KBM-7 (cell line): ENCODE measurements at places on chromosomes 1 and 21.

GRCh38 chr21:42593007-42593814 lies 60.2 kb upstream of the PDE9A start:
- peak; percentile 61 for DNase-seq

DNA sequence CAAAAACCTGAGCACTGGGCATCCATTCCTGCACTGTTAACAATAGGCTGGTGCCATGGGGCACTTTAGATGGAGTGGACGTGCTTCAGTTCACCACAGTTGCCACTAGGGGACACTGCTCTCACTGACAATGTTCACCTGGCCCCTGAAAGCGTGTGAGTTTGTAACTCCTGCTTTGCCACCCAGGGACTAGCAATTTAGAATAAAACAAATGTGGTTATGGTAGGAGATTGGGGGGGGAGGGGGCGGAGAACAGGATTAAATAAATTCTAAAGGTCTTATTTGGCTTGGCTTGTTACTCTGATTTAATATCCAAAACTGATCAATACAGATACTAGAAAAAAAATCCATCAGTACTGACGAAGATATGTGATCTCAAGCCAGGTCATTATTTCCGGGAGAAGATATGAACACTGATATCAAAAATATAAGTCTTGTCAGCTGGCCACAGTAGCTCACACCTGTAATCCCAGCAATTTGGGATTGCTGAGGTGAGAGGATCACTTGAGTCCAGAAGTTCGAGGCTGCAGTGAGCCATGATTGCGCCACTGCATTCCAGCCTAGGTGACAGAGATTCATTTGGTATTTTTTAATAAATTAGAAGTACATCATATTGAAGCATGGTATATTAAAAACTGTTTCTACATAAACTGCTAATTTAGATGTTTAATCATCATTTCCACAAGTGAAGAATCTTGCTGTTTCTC lies 23.2 kb downstream of the INTS7 start:
- peak; percentile 76 for DNase-seq

GRCh38 chr1:53162621-53163020 lies 20.2 kb upstream of the SLC1A7 start:
- DNase-seq: no peak

GRCh38 chr1:109791495-109792043 lies 27.8 kb upstream of the EPS8L3 start:
- no peak for DNase-seq

DNA sequence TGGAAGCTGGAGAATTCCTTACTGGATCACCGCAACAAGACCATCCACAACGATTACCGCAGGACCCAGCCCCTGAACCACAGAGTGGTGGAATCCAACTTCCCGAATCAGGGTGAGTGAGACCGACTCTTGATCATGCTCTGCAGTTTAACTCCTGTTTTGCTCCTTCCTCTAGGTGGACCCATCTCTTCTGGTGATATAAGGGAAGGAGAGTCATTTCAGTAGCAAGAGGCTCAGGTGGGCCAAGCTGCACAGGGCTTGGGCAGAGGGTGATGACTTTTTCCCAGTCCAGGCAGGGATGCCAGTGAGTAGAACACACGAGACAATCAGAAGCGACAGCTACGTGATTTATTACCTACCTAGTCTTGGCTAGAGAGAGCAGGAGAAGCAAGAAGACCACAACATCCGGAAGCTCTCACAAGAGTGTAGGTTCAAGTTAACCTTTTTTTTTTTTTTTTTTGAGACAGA lies 25.2 kb downstream of the CA6 start:
- peak; percentile 86 for DNase-seq

GRCh38 chr1:85363521-85363920 lies 87.1 kb upstream of the BCL10 start:
- no peak for DNase-seq

DNA sequence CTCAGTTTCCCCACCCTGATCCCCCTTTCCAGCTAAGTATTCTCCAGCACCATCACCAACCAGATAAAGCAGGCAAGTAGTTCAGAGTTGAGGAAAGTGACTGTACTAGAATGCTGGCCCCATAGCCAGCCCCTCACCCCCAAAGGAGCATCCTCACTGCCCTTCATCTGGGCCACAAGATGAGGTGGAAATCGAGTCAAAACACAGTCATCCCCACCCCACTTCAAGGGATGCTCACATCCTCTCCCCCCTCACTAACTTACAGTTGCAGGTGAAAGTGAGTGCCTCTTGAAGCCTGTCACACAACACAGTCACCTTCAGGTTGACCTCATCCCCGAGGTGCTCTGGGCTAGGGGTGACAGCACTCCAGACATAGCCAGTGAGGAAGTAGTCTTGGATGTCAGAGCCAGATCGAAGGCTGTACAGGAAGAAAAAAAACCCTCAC lies 30.4 kb downstream of the PIK3C2B start:
- no peak for DNase-seq

- DNase-seq: no peak
Observed at GRCh38 chr1:206736878-206737728, 33.5 kb upstream of the IL19 start.

DNA sequence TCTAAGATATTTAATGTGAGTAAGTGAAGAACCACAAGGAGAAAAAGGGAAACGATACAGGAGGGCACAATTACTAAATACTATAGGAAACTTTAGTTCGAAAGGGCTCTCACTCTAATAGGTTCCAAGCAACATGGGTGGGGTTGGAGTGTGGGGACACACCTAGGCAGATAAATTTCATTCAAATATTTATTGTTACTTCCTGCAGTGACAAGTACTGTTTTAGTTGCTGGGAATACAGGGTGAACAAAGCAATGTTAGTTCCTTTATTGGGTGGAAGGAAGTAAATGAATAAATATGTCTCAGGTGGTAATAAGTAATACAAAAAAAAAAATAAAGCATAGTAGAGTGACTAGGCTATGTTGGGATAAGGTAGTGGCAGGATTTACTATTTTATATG lies 73.2 kb upstream of the B3GALT2 start:
- DNase-seq: no peak

- DNase-seq: no peak
Observed at GRCh38 chr1:18351735-18352134, 129.0 kb upstream of the KLHDC7A start.

GRCh38 chr21:43318841-43319781 lies 107.8 kb downstream of the SIK1 start:
- no peak for DNase-seq

DNA sequence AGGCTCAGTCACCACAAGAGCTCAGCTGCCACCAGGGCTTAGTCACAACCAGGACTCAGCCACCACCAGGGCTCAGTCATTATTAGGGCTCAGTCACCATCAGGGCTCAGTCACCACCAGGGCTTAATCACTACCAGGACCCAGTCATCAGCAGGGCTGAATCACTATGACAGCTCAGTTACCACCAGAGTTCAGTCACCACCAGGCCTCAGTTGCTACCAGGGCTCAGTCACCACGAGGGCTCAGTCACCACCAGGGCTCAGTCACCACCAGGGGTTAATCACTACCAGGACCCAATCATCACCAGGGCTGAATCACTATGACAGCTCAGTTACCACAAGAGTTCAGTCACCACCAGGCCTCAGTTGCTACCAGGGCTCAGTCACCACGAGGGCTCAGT lies 196.2 kb downstream of the NPHP4 start:
- no peak for DNase-seq

DNA sequence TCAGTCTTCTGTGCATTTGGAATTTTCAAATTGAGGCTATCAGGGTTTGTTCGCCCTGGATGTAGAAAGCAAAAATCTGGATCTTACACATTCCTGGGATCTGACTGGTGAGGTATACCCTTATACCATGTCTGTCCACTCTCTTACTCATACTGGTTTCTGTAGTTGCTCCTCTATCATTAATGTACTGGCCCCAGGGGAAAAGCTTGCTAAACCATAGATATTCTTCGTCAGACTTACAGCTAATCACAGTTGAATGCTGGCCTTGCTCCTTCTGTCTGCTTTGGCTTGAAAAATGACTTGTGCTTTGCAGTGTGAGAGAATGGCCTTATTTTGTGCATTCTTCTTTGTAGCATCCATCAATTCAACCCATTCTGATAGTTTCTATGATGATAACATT lies 30.5 kb downstream of the TBCE start:
- DNase-seq: no peak

GRCh38 chr1:156090138-156090839 lies 8.0 kb upstream of the MEX3A start:
- DNase-seq: peak; percentile 45

GRCh38 chr1:94590203-94591137 lies 48.9 kb upstream of the F3 start:
- DNase-seq: no peak

GRCh38 chr1:76764638-76765454 lies 102.4 kb upstream of the ST6GALNAC5 start:
- DNase-seq: no peak

- no peak for DNase-seq
Observed at GRCh38 chr1:93301131-93301530, 44.6 kb upstream of the DR1 start.

GRCh38 chr1:40664167-40664537 lies 1.3 kb downstream of the RIMS3 start:
- no peak for DNase-seq

GRCh38 chr1:228416217-228416933 lies at the start of gene TRIM17:
TSS of gene TRIM17 (minus strand) at chr1:228416861. CDS start at chr1:228415072, 1,789 bp downstream.
- DNase-seq: no peak

DNA sequence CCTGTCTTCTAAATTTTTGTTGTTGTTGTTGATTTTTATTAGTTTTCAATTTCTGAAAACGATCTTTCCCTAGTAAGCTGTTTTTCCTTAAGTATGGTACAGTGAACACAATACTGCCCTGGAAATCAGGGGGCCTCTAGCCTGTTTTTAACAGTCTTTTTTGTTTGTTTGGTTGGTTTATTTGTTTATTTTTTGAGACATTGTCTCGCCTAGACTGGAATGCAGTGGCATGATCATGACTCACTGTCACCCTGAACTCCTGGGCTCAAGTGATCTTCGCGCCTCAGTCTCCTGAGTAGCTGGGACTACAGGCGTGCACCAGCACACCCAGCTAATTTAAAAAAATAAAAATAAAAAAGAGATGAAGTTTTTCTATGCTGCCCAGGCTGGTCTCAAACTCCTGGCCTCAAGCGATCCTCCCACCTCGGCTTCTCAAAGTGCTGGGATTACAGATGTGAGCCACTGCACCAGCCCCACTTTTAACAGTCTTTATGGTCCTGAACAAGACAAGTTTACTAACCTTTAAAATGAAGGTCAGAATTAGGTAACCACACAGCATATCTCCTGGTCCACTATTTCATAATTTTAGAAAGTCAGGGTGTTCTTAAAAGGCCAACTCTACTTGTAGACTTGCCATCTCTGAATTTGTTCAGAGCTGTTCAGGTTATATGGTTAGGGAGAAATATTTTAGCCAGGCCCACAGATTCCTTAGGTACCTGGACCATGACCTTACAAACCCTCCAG lies 35.4 kb downstream of the TBCE start:
- DNase-seq: no peak

- DNase-seq: no peak
Observed at GRCh38 chr1:19044975-19045831, 88.7 kb upstream of the IFFO2 start.

DNA sequence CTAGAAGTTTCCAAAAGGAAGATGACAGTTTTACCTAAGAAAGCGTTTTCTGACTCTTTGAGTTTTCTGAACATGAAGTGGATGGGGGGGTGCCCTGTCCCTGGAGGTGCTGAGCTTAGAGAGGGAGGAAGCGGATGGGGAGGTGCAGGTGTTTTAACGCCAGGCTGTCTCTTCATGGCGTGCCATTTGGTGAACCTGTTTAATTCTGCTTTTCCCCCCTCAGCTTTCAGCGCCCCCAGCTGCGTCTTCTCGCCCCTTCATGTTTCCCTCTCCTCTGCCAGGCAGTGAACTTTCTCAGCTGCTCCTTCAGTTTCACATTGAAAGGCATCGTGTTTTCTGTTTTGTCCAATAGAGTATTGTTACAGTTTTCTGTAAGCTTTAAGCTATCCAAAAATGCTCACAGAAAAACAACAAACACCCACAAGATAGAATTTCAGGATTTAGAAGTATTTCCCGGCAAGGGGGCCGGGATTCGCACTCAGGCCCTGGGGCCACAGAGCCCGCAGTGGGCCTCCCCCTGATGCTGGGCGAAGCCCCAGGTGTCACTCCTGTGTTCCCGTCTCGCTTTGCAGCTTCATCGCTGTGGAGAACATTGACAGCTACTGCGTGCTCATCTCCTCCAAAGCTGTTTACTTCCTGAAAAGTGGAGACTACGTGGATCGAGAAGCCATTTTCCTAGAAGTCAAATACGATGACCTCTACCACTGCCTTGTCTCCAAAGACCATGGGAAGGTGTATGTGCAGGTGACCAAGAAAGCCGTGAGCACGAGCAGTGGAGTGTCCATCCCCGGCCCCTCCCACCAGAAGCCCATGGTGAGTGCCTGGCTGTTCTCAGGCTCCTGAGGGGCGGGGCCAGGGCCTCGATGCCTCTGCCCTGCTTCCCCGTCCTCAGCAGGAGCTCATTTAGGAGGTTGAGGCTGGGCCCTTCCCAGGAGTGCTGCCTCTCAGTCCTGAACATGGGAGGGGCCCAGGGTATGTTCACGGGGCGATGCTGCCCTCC lies 111.4 kb downstream of the DHRS3 start:
- DNase-seq: no peak

- DNase-seq: no peak
Observed at GRCh38 chr1:25500694-25501093, 42.7 kb upstream of the LDLRAP1 start.

DNA sequence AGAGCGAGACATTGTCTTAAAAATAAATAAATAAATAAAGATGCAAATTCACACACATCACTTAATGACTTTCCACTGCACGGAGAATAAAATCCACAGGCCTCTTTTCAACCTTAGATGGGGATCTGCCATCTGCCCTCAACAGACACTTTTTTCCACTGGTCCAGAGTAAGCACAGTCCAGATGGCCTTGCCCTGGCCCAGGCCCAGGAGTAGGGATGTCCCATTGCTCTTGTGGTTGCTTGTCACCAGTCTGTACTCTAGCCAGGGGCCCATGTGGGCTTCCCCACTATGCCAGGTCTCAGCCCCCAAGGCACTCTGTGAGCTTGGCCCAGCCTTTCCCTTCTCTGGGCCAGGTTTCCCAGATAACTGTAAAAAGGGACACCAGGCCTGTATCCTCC lies 17.4 kb downstream of the PLOD1 start:
- no peak for DNase-seq

- DNase-seq: peak; percentile 65
Observed at GRCh38 chr1:168348146-168348709, 67.6 kb downstream of the TBX19 start.
